ENCODE measurements at places on chromosomes 3 and 15.

DNA sequence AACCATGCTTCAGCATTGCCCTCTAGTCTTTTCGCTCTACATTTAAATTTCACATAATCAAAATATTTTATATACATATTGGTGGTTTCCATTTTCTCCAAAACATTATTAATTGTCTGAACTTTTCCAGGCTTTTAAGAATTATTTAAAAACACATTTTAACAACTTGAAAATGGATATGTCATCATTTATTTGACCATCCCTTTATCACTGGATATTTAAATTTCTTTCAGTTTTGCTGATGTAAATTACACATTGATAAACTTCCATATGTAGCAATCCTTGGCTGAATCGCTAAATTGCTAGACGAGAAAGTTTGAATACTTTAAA lies 146.0 kb downstream of the ATP10A start:
- no peak for DNase-seq

DNA sequence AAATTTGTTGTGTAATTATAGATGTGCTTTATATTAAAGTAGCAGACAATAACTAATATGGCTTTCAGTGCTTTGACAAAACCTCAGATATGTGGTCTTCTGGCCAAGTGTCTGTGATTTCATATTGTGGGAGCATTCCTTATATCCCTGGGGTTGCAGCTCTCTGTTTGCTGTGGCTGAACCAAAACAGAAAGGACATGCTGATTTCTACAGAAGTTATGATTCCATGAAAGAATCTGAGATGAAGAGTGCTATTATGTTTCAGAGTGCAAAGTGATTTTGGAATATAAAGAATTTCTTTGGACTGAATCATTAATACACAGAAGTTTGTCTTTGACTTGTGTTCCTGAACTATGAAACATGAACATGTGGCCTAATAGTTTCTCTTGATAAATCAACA lies 36.5 kb downstream of the CDV3 start:
- DNase-seq: no peak

DNA sequence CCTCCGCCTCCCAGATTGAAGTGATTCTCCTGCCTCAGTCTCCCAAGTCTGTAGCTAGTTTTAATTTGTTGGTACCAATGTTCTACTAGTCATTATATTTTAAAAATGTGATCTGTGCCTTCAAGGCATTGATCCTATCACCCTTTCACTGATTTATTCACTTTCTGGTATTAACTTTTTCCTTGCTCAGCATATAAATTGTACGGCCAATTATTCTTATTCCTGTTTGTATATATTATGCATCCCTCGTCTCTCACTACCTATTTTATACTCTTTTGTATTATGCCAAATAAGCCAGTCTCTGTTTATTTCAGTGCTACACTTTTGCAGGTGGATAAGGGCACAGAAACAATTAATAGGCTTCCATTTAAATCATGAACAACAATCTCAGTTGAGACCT lies 620.2 kb upstream of the BCHE start:
- no peak for DNase-seq

DNA sequence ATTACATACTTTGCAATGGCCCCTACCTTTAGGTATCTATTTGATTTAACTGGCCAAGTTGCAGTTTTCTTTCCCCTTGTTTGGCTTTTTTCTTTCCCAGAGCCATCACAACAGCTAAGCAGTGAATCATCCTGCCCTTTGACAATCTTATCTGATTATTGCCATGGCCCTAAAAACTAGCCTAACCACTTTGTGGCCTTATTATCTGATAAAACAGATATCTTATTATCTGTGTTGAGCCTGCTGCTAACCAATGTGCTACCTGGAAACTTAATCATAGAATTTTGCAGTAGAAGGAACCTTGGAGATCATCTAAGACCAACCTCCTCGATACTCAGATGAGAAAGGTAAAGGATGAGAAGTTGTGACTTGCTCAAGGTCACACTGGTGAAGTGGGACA lies 37.1 kb downstream of the EIF4E3 start:
- no peak for DNase-seq

DNA sequence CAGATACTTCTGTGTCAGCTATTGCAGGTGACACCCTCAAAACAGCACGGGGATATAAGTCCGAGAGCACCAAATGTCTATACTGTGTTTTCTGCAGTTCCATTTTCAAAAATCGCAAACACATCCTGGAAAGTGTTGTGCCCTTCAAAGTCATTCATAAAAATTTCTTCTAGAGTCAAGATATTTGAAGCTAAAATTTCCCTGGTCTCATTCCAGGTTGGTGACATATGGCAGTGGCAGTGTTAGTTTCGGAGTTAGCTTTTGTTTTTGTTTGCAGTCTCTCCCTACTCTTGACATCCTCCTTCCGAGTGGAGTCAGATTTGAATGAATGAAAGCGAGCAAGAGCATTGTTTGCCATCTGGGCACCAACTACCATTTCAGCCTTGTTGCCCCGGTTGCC lies 3.2 kb upstream of the FSIP1 start:
- DNase-seq: peak; percentile 14

DNA sequence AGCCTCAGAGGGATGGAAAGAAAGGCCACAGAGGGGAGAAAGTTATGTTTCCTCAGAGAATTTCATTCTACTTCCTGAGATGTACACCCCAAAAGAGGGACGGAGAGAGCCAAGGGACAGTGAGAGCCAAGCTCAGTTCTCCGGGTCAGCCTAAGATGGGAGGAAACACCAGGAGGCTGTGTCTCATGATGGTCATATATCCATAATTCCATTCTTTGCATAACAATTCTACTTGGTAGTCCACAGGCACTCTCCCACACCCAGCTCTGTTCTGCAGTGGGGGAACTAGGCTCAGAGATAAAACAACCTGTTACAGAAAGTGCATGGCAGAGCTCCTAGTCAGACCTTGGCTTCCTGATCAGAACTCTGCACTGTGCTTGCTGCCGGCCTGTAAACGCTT lies 54.4 kb downstream of the WDR76 start:
- DNase-seq: no peak

DNA sequence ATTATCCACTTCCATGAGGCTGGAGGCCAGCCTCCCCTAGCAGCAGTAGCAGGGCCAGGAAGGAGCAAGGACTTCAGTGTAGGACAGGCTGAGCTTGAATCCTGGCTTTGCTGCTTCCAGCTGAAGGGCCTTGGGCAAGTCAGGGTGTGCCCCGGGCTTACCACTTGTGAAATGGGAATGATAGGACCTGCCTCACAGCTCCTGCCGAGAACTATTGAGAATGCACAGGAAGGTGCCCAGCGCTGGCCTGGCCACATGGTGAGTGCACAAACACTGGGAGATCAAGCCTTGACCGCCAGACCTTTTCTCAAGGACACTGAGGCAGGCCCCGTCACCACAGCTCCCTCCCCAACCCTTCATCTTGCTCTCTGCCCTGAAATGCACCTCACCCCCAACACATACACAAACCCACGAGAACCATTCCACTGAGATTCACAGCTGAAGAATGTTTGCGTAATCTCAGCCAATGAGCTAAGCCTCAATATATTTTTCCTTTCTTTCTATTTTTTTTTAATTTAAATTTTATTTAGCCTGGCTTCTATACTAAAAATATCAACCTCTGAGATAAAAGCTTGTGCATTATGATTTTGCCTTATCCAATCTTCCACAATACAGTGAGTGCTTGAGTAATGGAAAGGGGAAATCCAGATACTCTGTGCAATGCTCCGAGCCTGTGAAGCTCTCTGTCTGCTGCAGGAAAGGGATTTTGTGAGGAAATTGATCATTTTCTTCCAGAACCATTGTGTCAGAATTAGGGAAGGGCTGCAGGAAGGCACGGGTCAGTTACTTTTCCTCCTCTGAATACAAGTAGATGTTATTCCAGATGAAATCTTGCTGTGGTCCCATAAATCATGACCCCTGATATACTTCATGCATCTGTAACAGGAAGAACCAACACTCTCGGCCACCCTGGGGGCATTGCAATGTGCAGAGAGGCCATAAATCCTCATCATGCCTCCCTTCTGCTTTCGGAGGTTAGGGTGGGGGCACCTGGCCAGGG lies 193.9 kb downstream of the TLE3 start:
- DNase-seq: no peak

DNA sequence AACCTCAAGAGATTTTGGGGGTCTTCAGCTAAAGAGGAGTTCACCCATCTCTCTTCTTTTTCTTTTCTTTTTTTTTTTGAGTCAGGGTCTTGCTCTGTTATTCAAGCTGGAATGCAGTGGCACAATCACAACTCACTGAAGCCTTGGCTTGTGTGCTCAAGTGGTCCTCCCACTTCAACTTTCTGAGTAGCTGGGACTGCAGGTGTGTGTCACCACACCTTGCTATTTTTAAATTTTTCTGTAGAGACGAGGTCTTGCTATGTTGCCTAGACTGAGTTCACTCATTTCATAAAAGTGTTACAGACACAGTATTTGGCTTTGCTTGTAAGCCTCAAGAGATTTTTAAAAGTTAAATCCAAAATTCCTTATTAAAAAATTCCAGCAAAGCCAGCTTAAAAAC lies 71.7 kb downstream of the OXSM start:
- DNase-seq: no peak

Measured in NCI-H1417 (cell line).